Neural progenitor cell (in vitro differentiated cells): ENCODE measurements at places on chromosomes 6 and 20. TPM values are rescaled to one million over a fixed set of nuclear protein-coding genes. Genes with fewer than 3 reads are reported as not detected.

DNA sequence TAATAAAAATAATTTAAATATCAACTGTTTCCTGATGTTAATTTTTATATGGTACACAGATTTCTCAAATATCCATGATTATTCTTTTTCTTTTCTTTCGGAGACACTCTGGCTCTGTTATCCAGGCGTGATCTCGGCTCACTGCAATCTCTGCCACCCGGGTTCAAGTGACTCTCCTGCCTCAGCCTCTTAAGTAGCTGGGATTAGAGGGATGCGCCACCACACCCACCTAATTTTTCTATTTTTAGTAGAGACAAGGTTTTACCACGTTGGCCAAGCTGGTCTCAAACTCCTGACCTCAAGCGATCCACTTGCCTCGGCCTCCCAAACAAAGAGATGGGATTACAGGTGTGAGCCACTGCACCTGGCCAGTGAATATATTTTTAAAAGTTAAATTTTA lies 20.5 kb downstream of the ROMO1 start:
- no peak overlapping the region for H3K27ac ChIP-seq
- no peaks in the 10 kb centered on the region for H3K4me1 ChIP-seq
- no peak overlapping the region for H3K4me3 ChIP-seq
- H3K27me3 ChIP-seq: no peaks in the 10 kb centered on the region

DNA sequence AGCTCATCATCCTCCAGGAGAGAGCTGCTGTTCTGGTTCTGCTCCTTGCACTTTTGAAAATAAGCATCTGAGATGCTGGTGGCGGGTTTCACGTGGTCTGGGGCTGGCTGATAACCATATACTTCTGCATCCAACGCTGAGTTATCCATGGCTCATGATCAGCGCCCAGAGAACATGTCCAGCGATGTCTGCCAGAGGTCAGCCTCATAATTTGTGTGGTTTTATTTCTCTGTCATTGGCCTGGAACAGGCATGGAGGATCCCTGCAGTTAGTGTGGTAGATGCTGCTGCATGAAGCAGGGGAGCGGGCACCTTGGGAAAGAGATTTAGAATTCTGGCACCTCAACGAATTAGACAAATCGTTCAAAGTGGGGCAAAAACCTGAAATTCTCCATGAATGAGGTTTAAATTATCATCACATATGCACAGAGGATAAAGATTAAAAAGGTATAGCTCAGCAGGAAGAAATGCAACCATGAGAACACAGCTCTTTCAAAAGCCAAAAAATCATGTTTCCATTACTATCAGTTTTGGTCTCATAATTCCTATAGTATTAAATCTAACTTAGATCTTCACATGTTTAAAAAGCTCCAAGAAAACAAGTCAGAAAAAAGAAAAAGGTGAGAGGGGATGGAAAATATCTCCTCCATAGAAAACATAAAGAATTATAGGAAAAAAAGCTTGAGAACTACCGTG lies 157.2 kb downstream of the SOD2 start:
- peaks cover 14% of the 10 kb centered on the region for H3K27me3 ChIP-seq
- no peak overlapping the region for H3K4me3 ChIP-seq
- H3K4me1 ChIP-seq: no peaks in the 10 kb centered on the region
- no peak for DNase-seq
- H3K27ac ChIP-seq: no peak overlapping the region

DNA sequence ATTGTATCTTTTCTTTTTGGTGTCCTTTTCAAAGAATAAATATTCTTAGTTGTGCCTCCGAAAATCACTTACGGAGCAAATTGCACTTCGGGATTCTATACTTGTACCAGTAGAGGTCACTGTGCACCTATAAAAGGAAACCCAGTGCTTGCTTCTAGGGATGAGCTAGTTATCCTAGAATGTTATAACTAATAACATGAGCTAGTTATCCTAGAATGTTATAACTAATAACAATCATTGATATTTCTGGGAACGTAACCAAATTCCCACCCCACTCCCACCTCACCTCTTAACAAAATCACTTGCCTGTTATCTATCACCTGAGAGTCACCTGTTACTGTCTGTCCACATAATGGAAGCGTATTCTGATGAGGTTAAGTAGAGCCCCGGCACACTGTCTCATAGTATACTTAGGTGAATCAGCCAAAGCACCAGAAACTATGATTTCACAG lies 126.9 kb upstream of the TIAM2 start:
- DNase-seq: peak; percentile 78
- H3K36me3 ChIP-seq: no peaks in the 10 kb centered on the region
- H3K4me1 ChIP-seq: peaks cover 16% of the 10 kb centered on the region
- no peak overlapping the region for H3K4me3 ChIP-seq

DNA sequence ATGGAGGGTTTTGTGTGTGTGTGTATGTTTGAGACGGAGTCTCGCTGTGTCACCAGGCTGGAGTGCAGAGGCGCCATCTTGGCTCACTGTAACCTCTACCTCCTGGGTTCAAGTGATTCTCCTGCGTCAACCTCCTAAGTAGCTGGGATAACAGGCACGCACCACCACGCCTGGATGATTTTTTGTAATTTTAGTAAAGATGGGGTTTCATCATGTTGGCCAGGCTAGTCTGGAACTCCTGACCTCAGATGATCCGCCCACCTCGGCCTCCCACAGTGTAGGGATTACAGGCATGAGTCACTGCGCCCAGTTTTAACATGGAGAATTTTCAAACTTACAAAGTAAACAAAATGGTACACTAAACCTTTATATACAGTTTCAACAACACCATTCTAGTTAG lies 22.8 kb downstream of the AMD1 start:
- no peaks in the 10 kb centered on the region for H3K27me3 ChIP-seq
- H3K4me3 ChIP-seq: no peak overlapping the region
- DNase-seq: no peak
- no peaks in the 10 kb centered on the region for H3K4me1 ChIP-seq

DNA sequence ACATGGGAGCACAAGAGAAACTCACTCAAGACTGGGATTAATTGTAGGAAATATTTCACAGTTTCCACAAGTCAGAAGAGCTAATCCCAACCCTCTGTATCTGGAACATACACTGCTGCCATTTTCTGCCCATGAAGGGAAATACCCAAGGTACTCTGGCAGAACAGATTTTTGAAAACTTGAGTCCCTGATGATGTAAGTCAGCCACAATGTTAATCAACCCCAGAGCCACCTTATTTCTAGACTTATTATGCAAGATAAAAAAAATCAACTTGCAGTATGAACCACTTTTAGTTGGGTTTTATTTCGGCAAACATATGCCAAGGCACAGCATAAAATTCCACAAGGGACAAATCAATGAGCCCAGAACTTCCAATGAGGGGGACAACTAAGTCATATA lies 141.5 kb downstream of the LY86 start:
- H3K27me3 ChIP-seq: no peaks in the 10 kb centered on the region
- peaks cover 18% of the 10 kb centered on the region for H3K4me1 ChIP-seq
- H3K4me3 ChIP-seq: no peak overlapping the region
- DNase-seq: no peak
- H3K27ac ChIP-seq: no peak overlapping the region

DNA sequence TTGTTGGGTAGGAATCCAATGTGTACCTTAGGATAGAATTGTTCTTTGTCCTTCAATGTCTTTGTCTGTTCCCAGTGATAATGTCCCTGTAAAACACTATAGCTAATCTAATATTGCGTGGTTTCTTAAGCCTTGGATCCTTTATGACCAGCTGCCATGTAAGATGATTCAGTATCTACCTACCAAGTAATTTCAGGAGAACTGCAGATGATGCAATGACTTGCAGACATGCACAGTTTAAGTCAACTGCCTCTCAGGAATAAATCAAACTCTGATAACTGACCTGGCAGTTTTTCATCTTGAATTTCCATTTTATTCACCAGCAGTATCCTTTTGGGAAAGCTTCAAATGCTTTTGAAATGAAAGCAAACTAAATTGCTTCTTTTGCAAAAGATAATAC lies 157.8 kb downstream of the TPBG start:
- H3K4me3 ChIP-seq: no peak overlapping the region
- no peaks in the 10 kb centered on the region for H3K36me3 ChIP-seq
- peaks cover 5% of the 10 kb centered on the region for H3K4me1 ChIP-seq
- no peak for DNase-seq
- no peaks in the 10 kb centered on the region for H3K27me3 ChIP-seq

DNA sequence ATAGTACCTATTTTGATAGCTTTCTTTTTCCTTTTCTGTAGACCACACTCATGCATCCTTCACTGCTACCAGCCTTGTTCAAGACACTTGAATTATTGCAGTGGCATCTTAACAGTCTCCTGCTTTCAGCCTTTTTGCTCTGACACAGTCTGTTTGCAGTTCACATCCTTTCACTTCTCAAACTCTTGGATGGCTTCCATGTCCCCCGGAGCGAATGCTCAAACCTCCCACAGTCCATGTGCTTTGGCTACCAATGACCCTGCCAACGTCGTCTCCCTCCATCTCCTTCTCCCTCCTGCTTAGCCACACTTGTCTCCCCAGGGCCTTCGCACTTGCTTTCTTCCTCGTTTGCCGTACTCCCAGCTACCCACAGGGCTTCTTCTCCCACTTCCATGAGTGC lies 270.0 kb upstream of the ZFP64 start:
- no peaks in the 10 kb centered on the region for H3K36me3 ChIP-seq
- H3K27ac ChIP-seq: no peak overlapping the region
- no peak for DNase-seq
- no peak overlapping the region for H3K4me3 ChIP-seq

DNA sequence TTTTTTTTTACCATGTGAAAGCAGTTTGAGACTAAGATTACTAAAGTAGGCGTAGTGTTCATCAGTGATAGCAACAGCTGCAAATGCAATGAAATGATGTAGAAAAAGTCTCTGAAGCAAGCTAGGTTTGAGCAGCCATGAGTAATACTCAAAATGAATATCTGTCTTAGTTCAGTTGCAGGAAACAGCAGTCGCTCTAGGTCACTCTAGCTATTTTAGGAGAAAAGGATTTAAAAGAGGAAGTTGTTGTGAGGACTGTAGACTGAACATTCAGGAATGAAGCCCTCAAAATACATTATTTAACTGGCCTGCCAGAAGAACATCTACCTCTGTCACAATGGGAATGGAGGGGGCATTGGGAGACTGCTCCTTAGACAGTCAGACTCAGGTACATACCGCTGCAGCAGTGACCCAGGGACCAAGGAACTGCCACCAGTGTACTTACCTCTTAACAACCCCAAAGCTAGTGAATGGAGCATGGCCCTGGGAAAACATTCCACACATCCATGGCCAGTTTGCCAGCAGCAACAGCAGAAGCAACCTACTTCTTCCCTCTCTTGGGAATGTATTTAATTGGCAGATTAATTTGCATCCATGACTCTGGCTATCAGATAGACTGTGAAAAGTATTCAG lies 243.0 kb upstream of the KHDRBS2 start:
- H3K4me3 ChIP-seq: no peak overlapping the region
- no peaks in the 10 kb centered on the region for H3K4me1 ChIP-seq
- H3K27me3 ChIP-seq: no peaks in the 10 kb centered on the region
- no peaks in the 10 kb centered on the region for H3K36me3 ChIP-seq

DNA sequence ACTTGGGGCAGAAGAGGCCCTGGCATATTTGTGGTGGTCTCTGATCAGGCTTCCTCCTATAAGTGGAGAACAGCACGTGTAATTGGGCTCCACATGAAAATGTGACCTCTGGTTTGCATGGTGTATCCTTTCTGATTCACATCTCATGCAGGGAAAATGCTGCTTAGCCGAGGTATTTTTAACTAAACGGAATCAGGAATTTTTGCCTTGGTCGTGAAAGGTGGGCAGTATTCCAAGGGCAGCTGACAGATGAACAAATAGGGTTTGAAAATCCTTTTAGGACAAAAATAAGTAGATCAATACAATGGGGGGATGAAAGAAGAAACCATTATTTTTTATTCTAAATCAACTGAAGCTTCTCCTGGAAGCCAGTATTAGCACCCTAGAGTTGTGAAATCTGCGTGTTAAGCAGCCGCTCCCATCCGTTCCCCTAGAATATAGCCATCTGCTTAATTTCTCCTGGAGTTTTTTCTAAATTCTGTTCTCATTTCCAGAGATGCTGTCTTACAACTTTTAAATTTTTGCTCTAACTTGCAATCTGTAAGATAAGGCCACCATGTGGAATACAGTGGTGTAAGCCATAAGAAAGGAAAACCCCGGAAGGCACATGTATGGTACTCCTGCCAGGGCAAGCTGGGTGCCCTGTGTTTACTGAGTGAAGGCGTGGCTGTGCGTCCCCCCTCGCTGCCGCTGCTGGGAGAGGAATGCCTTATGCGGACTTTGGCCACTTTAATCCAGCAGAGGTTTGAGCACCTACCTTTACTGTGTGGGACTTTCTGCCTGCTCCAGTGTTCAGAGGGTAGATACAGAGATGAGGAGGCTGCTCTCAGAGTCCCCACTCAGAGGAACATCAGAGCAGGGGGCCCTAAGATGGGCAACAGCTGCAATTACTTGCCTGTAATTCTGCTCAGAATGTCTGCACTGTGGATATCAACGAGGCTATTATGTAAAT lies 52.4 kb downstream of the SYNJ2 start:
- DNase-seq: no peak
- H3K27me3 ChIP-seq: no peaks in the 10 kb centered on the region
- no peak overlapping the region for H3K4me3 ChIP-seq
- no peaks in the 10 kb centered on the region for H3K36me3 ChIP-seq
- H3K4me1 ChIP-seq: peaks cover 9% of the 10 kb centered on the region
- no peak overlapping the region for H3K27ac ChIP-seq

DNA sequence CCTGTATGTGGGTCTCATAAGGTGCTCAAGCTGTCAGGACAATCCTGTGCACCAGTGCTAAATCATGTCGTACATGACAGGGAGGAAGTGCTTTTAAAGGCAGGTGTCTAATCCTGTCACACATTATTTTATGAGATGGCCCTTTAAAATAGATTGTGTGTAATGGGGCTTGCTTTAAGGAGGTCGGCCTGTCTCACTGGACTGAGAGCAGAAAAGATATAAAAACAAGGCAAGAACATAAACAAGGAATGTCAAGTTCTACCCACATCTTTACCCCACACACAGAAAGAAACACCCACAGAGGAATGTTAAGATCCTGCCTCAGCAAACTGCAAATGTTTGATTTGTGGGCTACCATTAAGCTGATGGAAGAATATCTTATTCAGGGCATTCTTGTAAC lies 279.0 kb downstream of the FOXA2 start:
- H3K36me3 ChIP-seq: no peaks in the 10 kb centered on the region
- H3K27me3 ChIP-seq: peaks cover 3% of the 10 kb centered on the region
- H3K4me3 ChIP-seq: no peak overlapping the region
- no peak for DNase-seq
- no peak overlapping the region for H3K27ac ChIP-seq

DNA sequence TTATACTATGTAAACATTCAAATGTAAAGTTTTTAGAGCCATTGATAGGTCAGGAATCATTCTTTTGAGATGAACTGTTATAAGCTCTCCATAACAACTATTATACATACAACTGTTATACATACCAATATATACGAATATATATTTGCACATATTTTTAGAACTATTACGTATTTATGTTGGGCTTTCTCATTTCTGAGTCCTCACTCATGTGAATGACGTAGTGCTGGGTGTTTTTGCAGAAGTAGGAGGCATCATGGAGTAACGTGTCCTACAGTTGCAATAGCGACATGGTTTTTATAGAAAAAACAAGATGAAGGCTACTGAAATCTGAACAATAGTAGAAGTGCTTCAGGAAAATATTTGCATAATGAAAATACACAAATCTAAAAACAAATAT lies 36.4 kb upstream of the ADGRF4 start:
- no peak overlapping the region for H3K27ac ChIP-seq
- H3K4me1 ChIP-seq: peaks cover 18% of the 10 kb centered on the region
- no peaks in the 10 kb centered on the region for H3K36me3 ChIP-seq
- H3K4me3 ChIP-seq: no peak overlapping the region
- DNase-seq: no peak

MYLK4 gene
- total RNA-seq: 0.25 TPM in 1 of 2 replicates, not detected in the other

DEFB124 gene
- total RNA-seq: not detected in 2 replicates

MUC21 gene
- not detected in 2 replicates for total RNA-seq

ADGRF5 gene
- not detected in 2 replicates for total RNA-seq

METTL24 gene
- total RNA-seq: 3.2 and 4.5 TPM in 2 replicates

OXT gene
- total RNA-seq: not detected in 2 replicates
